ENCODE measurements at places on chromosomes 5 and 9.

GRCh38 chr5:107218457-107219193, 452.1 kb downstream of the EFNA5 start:
- no peak for DNase-seq

DNA sequence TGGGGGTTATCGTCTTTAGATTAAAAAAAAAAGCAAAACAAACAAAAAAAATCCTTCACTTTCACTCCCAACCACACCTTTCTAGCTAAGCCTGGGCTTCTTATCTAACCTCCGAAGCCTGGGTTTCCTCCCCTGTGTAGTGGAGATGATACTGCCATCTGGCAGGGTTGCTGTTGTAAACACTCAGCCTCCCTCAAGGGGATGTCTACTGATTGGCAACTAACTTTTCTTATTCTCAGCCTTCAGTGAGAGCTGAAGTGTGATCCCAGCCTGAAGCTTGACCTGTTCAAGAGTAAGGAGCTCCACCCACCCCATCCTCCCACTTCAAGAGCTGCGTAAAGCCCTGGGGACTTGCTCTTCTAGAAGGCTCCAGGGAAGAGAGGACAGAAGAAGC, 21.5 kb upstream of the WWC1 start:
- no peak for DNase-seq

- DNase-seq: no peak
These were observed 185.0 kb downstream of the DIRAS2 start for GRCh38 chr9:90457386-90458190.

DNA sequence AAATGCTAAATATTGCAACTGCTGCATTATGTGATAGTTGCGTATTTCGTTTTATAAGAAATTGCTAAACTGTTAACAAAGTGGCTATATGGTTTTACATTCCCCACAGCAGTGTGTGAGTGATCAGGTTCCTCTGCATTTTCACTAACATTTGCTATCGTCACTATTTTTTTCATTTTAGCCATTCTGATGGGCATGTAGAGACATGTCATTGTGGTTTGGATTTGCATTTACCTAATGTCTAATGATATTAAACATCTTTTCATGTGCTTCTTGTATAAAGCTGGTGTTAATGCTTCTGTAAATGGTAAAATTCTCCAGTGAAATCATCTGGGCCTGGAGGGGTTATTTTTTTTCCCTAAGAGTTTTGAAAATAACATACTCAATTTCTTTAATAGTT, 61.6 kb downstream of the ERCC6L2 start:
- no peak for DNase-seq

- no peak for DNase-seq
These were observed 4.8 kb upstream of the NFIL3 start for GRCh38 chr9:91428436-91428835.

DNA sequence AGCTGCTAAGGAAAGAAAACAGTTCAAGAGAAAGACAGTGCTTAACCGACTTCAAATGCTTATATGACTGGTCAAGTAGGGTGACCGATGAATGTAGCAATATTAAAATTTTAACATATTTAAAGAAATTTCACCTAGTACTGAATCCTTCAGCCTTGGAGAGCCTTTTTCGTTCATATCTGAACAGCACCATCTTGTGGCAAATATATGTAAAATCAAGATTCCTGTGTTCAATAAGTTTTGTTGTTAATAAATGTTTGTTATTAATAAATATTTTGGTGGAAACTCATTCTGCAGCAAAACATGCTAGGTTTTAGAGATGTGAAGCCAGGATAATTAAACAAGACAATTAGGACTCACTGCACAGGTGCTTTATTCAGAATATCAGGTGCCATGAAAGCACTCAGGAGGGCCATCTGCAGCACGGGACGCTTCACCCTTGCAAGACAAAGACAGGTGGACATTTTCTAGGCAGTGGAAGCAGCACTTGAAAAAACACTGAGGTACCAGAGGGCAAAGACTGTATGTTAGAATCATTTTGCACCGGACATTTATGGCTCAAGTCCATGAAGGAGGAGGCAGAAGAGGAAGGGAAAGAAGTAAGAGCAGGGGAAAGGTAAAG, 15.6 kb downstream of the TICAM2 start:
- no peak for DNase-seq

GRCh38 chr5:23064710-23065109, 211.6 kb upstream of the CDH12 start:
- DNase-seq: no peak

- DNase-seq: peak; percentile 98
These were observed 28.8 kb downstream of the PTPA start for GRCh38 chr9:129139993-129140396.

GRCh38 chr5:67416133-67416937, 219.7 kb upstream of the CD180 start:
- DNase-seq: no peak

DNA sequence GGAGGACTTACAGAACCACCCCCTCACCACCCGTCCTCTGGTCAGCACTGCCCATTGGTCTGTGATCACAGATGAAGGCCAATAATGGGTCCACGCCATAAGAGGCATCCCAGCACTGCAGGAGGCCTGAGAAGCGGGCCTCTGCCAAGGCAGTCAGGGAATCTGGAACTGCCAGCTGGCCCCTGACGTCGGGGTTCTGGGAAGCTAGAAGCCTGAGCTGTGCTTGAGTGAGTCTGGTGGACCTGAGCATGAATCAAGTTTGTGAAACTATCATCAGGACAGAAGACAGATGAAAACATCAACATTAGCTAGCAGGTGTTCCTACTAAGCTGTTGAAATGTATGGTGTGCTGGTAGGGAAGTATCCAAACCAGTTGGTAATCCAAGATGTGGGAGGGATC, 7.8 kb downstream of the ANGPTL2 start:
- DNase-seq: no peak

- DNase-seq: no peak
These were observed 138.4 kb downstream of the NTRK2 start for GRCh38 chr9:84807870-84808390.

DNA sequence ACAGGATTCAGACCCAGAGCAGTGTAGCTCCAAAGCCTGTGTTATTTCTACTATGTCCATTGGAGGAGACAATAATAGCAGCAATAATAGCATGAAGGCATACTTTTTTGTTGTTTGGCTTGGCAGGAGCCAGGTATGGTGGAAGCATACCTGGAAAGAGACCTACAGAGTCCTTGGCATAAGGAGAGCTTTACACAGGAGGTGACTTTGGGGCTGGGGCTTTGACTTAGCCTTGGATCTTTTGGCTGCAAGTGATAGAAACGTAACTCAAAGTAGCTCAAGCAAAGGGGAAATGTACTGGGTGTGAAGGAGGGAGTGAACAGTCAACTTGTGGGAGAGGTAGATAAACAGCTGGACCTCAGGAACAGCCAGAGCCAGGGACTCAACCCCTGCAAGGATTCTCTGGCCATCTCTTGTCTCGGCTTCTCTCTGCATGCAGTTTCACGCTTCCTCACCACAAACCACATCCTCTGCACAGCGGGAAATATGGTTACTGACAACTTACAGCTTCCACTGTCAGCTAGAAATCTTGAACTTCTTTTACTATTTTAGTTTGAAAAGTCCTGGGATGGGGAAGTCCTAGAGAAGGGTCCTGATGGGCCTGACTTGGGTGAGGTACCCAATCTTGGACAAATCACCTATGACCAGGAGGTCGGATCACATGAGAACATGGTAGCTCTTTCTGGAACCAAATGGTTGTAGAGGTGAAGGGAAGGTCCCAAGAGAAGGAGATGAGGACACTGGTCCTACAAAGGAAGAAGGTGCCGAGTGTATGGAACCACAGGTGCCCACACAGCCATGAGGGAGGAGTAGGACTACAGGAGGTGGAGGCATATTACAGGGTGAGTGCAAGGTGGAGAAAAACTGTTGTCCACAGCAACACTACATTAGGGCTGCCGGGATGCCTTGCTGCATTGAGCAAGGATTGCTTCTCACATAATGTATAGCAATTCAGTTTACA, 47.0 kb upstream of the TGFBR1 start:
- DNase-seq: no peak

GRCh38 chr5:173726846-173727557, 110.6 kb upstream of the BOD1 start:
- DNase-seq: no peak

DNA sequence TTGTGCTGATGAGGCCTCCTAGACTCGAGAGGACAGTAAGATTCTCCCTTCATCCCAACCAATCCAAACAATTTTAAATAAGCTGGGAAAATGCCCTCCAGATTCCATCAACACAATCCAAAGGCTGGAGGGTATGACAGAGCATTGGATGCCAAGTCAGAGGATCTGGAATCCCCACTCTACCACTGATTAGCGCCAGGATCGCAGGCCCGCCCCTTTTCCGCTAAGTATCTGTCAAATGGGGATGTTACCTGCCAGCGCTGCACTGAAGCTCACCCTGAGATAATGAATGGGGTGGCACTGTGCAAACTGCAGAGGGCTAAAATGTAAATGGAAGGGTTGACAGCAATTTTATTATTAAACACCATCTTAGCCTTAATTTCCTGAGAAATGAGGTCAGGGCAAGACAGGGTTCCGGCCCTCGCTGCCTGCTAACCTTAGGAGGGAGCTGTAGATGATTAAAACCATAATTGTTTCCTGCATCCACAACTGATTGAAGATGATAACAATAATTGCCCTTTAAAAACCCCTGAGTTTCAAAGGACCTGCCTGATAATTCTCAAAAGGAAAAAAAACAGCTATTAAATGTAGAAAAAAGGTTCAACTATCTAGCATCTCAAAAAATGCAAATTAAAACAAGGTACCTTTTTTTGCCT, 31.6 kb upstream of the GABBR2 start:
- no peak for DNase-seq

DNA sequence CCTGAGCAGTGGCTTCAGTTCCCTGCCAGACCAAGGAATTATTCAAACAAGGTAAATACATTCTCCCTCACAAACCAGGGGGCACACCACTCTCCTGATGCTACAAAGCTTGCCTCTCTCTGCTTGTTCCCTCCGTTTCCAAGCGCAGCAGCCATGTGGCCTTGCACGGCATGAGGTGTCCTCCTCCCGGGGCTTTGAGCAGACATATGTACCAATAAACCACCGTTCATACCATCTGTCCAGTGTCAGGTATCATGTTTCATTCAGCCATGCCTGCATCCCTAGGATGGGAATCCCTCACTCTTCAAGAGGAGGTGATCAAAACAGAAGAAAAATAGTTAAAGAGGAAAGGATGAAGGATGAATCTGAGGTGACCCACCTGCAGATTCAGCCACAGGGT, 282.7 kb downstream of the ENC1 start:
- DNase-seq: no peak

DNA sequence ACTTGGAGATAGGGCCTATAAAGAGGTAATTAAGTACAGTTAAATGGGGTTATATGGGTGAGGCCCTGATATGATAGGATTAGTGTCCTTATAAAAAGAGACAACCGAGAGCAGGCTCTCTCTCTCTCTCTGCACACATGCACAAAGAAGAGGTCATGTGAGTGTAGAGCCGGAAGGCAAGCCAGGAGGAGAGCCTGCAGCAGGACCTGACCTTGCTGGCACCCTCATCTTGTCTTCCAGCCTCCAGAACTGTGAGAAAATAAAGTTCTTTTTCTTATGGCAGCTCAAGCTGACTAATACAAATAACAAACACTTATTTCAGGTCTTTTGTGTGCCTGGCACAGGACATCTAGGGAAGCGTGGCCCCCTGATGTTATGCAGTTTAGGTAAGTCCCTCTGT, 62.1 kb downstream of the ARHGAP26 start:
- no peak for DNase-seq

- no peak for DNase-seq
These were observed 141.4 kb upstream of the LMX1B start for GRCh38 chr9:126472198-126472947.

GRCh38 chr9:100099722-100100042, 639 bp downstream of the INVS start:
- no peak for DNase-seq

GRCh38 chr5:60503771-60504170, 196.2 kb downstream of the DEPDC1B start:
- no peak for DNase-seq

GRCh38 chr5:61280761-61281427, 51.2 kb upstream of the ZSWIM6 start:
- DNase-seq: no peak

GRCh38 chr9:112917047-112917986, 26.6 kb upstream of the SLC46A2 start:
- DNase-seq: no peak

DNA sequence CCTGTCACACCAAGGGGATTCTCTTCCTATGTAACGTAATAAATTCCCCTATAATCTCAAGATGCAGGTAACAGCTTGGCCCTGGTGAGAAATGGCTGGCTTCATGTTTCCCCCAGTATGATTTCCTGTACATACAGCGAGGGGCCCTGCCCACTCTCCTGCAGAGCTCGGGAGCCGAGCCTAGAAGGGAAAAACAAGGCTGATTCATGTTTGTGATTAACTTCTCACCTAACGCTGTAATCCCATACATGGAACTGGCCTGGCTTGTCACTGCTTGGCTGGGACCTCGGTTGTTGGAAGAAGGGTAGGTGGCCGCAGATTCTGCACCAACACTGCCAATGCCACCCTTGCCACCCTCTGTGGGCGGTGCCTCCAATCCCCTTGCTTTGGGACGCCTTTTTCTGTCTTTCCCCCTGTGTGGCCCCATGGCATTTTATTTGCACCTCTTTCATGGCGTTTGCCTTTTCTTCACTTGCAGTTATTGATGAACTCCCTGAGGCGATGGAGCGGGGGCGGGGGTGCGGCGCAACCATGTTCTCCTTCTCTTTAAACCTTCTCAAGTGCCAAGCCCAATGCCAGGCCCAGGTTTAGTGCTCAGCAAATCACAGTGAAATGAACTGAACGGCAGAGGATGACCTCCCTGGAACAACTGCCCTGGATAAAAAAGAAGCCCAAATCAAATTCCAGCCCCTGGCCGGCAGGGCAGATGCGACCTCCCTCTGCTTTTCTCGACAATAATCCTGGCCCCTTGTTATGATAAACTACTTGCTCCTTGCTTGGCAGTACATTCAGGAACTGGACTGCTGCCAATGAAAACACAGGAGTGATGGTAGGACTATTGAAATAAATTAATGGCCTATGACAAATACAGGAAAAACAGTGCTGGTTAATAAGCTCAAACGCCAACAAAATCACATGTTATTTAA, 108.1 kb downstream of the TMEM174 start:
- DNase-seq: no peak

DNA sequence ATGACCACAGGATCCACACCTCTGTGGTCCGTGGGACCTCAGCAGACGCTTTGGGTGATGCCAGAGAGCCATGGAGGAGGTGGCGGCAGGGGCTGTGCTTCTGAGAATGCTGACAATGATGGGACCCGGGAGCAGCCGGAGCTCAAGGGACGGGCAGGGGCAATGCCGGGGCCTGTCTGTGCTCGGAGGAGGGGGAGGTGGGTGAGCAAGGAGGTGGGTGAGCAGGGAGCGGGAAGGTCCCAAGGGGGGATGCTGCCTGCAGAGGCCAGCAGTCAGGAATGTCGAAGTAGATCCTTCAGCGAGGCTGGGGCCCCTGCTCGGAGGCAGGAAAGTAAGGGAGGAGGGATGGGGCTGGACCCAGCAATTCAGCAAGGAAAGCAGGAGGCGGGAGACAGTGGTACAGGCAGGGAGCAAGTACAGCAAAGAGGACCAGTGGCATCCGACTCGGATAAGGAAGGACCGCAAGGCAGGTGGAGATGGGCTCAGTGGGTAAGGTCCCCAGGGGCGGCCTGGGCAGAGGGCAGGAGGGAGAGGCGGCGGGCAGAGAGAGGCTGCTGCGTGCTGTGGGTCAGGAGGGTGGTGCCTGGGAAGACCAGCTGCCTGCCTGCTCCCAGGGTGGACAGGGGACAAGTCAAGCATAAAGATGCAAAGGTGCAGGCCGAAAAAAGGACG, 49.0 kb downstream of the ADAMTS2 start:
- peak; percentile 11 for DNase-seq

GRCh38 chr9:95980262-95981125, 105.0 kb downstream of the ERCC6L2 start:
- DNase-seq: no peak

All from right hindlimb (tissue), 1 donor.